ENCODE measurements at places on chromosomes 13 and 19.

- DNase-seq = no peak
These were observed 18.3 kb upstream of the KATNAL1 start for GRCh38 chr13:30325668-30326067.

GRCh38 chr13:106986033-106986484, 418.1 kb upstream of the ARGLU1 start:
- DNase-seq = no peak

- no peak for DNase-seq
These were observed 33.1 kb downstream of the DHRS12 start for GRCh38 chr13:51770681-51771417.

DNA sequence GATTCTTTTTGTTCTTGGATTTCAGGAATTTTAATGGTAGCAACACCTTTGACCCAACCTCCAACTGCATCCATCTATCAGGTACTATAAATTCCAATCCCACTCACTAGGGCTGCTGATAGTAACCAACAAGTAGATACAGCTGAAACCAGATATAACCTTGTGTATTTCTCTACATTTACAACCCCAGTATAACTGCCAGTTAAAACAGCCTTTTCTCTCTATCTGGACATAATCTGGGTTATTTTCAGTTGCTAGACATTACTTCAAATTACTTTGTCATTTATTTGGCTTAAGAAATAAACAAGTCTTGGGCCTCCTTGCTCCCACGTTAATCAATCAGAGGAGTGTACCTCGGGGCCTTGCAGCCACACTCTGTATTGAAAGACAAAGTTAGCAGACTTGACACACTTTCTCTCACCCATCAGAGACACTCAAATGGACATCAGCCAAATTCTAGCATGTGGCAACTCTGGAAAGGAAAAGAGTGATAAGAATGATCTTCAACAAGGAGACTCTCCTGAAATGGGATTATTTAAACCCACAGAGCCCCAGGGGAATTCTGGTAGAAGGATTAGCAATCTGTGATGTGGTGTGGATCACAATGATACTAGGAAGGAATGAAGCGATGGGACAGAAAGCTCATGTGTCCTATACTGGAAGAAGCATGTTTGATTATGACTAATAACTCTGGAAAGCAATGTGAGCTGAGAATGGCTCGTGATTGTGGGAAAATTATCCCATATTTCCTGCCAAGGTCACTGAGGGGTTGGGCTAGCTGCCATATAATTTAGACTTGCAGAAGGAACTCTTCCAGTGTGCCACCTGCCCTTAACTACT, 157.5 kb downstream of the FLT1 start:
- no peak for DNase-seq

GRCh38 chr13:48819376-48819775, 156.3 kb upstream of the FNDC3A start:
- no peak for DNase-seq

GRCh38 chr19:12946731-12947496, 1.3 kb downstream of the RAD23A start:
- no peak for DNase-seq

GRCh38 chr19:47716270-47716937, 3.2 kb downstream of the EHD2 start:
- no peak for DNase-seq

DNA sequence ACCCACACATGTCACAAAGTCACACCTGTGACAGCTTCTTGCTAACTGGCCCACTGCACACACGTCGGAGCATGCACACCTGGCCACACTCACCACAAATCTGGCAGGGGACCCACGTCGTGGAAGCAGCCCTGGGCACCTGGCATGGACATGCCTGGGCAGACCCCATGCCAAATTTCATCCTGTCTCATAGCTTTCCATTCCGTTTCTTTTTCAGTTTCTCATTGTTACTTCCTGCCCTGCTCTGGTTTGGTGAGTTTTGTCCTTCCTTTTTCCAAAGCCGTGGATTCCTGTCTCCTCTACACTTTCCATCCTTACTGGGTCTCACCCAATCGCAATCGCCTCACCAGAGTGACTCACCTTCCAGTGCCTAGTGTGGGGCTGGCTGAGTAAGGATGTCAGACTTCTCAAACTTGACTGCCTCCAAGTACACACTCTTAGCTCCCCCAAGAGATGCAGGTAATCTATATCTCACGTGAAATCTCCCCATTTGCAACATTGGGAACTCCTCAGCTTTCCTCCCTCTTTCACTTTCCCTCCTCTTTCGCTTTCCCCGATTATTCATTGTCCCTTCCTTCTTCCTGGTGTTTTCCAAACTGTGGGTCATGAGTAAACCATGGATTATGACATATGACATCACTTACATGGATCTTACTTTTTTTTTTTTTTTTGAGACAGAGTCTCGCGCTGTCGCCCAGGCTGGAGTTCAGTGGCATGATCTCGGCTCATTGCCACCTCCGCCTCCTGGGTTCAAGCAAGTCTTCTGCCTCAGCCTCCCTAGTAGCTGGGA, 1.6 kb upstream of the BBC3 start:
- no peak for DNase-seq

- no peak for DNase-seq
These were observed 514.5 kb upstream of the KLHL1 start for GRCh38 chr13:70622796-70623195.

DNA sequence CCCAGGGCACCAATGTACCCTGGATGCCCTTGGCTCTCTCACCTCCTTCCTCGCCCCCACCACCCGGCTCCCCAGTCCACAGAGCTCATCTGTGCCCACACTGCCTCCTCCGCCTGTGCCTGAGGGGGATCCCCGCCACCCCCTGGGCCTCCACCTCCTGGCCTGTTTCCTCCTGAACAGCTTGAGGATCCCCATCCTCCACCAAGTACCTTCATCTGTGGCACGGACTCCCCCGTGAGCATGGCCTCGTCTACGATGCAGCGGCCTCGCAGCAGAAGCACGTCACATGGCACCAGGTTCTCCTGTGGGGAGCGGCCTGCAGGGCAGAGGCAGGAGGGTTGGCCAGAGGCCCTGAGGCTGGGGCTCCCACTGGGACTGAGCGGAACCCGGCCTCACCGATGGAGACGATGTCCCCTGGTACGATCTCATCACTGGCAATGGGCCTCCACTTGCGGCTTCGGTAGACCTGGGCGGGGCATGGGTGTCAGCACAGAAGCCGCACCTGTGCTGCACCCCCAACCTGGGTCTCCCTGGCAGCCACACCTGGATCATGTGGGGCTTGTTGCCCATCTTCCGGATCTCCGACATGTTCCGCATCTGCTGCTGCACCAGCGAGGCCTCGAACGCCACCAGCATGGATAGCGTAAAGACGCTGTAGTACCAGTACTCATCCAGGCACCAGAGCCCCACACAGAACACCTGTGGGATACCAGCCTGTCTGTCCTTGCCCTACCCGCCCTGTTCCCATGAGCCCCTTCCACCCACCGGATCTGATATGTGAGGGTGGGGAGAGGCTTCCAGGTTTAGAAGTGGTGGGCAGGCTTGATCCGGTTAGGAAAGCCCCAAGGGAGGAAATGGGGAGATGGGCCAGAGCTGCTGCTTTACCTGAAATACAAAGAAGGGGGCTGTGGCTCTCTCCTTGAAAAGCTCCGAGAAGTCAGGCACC, 6.8 kb downstream of the ATP13A1 start:
- no peak for DNase-seq

GRCh38 chr13:107330484-107330883, 762.5 kb upstream of the ARGLU1 start:
- no peak for DNase-seq

DNA sequence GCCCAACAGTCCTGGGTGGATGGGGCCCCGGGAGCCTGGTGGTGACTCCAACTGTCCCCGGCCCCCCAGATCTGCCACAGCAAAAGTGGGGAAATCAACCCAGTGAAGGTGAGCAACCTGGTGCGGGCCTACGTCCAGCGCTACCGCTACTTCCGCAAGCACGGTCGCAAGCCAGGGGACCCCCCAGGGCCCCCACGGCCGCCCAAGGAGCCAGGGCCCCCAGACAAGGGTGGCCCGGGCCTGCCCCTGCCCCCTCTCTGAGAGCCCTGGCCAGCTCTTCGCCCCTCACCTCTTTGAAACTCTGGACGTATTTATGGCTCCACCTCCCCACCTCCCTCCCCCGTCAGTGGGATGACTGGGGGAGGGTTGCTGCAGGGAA, 7.5 kb downstream of the IRF3 start:
- no peak for DNase-seq

- DNase-seq = no peak
These were observed 103.5 kb upstream of the SPRY2 start for GRCh38 chr13:80444240-80445015.

DNA sequence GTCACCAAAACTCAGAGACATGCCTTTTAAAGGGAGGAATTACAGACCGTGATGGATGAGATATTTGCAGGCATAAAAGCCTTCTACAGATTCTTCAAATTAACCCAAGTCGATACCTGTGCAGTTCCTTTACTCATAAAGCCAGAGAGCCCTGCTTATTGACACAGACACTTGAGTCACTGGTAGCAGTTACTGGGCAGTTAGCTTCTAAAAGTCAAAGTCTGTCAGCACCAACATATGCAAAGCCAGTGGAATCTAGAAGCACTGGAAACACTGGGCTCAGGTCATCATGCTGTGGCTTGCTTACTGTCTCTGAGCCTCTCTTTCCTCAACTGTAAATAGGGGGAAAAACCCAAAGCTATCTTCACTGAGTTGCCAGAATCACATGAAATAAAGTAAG, 25.7 kb upstream of the LRCH1 start:
- no peak for DNase-seq

- no peak for DNase-seq
These were observed 2.5 kb upstream of the NOVA2 start for GRCh38 chr19:45976178-45976577.

GRCh38 chr19:8494158-8494557, 8.3 kb downstream of the PRAM1 start:
- DNase-seq = no peak

- no peak for DNase-seq
These were observed 1.7 kb downstream of the TPRX2 start for GRCh38 chr19:47860602-47861297.

GRCh38 chr13:21526707-21527540, 67.8 kb upstream of the ZDHHC20 start:
- no peak for DNase-seq

- no peak for DNase-seq
These were observed 68.6 kb downstream of the FOXO1 start for GRCh38 chr13:40597735-40598365.

DNA sequence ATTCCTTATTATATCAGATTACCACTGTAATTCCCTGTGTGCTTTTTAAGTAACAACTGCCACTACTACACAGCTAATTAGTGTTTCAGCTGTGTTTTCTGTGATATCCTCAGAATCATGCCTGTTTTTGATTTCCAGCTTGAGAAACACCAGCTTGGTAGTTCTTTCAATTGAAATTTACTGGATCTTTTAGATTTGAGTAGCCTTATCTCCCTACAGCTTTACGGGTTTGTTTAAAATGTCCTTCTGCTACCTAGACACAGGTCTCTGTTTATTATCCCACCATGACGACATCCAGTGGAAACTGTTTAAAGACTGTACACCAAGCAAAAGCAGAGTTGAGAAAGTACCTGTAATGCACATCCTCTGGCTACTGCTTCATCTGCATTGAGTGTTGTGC, 12.1 kb downstream of the HSPH1 start:
- no peak for DNase-seq

DNA sequence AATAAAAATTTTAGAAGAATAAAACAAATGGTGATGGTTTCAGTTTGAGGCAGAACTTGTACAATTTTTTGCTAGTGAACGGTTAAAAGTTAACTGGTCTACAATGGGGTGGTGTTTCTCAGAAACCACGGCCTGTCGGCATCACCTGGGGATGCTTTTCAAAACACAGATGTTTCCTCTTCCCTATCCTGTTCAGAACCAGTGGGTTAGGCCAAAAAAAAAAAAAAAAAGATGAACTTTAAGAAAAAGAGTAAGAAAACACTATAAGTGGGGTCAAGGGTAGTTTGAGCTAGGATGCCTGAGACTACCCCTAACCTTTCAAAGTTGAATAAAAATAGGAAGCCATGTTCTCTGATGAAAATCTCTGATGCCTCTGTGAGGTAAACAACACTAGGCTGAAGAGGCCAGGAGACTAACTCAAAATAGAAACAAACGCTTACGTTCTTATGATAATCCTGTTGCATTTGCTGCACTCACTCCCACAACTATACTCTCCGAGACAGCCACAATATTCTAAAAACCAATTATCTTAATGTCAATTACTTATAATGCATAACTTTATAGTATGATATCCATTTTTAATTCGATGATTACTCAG, 3.3 kb downstream of the MTIF3 start:
- DNase-seq = no peak
